ENCODE measurements at places on chromosomes 12 and 14.

- DNase-seq = no peak
These were observed 2.9 kb upstream of the RTL1 start for GRCh38 chr14:100906420-100906819.

- no peak for DNase-seq
These were observed 90.7 kb downstream of the PPFIA2 start for GRCh38 chr12:81668475-81668874.

DNA sequence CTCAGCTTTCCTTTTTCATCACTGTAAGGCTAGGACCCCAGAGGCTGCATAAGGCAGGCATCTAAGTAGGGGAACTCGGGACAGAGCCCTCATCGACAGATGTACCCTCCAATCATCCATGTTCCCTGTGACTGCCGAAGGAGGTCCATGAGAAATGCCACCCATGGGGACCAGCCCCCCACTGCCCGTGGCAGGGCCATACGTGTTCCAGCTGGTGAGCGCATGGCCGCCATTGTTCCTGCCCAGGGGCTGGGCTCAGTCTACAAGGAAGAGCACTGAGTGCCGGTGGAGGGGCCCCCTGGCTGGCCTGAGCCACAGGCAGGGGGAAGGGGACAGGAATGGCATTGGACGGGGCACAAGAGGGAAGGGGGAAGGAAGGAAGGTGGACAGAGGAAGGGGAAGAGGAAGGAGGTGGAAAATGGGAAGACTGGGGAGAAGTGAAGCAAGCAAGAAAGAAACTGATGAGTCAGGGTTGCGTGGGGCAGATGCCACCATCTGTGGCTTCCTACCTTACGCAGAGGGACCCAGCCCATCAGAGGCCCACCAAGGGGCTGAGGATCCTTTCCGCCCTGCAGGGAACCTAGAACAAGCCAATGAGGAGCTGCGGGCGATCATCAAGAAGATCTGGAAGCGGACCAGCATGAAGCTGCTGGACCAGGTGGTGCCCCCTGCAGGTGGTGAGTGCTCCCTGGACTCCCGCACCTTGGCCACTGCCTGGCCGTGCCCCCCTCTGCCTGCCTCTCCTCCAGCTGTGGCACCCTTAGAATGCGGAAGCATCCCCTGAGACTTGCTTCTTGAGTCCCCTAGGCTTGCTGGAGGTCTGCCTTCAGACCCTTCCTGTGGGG, 120.6 kb upstream of the FKBP4 start:
- no peak for DNase-seq

- DNase-seq = no peak
These were observed 188.0 kb upstream of the PELI2 start for GRCh38 chr14:55930016-55930784.

- no peak for DNase-seq
These were observed 70.7 kb downstream of the PTPRO start for GRCh38 chr12:15393037-15393436.

- no peak for DNase-seq
These were observed 192.8 kb downstream of the ANO6 start for GRCh38 chr12:45408729-45409114.

DNA sequence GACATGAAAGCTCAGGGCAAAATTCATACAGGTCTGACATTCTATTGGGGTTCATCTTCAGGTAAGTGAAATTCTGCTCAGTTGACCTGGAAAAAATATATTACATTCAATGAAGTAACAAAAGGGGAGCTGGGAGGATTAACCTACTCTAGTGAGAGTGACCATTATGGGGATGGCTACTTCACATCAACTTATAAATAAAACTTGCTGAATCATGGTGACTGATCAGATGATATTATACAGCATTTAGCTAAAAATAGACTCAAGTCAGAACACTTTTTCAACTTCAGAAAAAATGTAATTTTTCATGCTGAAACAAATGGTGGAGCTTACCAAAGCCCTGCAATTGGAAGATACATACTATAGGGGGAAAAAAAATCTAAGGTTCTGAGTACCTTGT, 800.2 kb downstream of the FSCB start:
- DNase-seq = no peak

DNA sequence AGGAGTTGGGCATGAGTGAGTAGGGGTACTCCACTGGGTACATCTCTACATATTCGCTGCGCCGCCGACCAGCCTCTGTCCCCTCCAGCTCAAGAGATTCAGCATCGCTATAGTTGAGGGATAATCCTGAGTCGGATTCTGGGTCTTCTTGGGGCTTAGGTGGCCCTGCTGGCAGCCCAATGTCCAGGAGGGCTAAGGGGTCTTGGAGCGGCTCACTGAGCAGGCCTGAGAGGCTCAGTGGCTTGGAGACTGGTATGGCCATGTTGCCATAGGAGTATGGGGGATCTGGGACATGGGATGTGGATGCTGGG, 7.9 kb downstream of the NFE2 start:
- no peak for DNase-seq

GRCh38 chr14:89779707-89780106, 174.8 kb downstream of the EFCAB11 start:
- no peak for DNase-seq

DNA sequence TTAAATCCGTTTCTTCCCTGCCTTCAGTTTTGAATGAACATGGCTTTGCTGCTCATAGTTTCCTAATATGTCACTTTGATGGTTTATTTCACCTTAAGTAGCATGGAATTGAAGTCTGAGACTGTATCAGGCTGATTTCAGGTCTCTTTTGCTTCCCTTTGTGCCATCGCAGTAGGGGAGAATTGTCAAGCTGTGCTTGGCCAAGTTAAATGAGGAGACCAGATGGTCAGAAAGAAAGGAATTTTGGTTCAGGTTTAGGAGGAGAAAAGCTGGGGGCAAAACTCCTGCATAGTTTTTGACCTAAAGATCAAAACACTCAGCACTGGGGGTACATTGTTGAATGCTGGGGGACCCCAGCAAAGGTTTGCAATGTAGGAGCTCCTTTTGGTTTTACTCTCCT, 398.4 kb downstream of the NUAK1 start:
- no peak for DNase-seq

DNA sequence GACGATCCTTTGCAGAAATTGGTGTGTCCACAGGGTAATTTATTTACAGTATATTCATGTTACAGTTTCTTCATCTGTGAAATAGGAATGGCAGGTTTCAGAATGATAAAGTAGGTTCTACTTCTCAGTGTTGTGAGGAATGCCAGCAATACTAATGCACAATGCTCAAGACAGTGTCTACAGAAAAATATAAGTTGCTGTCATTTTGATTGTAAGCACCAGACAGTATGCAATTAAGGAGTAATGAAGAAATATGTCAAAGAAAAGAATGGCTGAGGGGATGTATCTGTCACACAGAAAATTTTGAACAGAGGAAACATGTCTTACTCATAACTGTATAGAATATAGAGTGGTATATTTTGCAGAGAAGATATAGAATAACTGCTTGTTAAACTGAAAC, 525.4 kb downstream of the GALC start:
- DNase-seq = no peak

- no peak for DNase-seq
These were observed 896.0 kb downstream of the GALC start for GRCh38 chr14:87097015-87097414.

GRCh38 chr12:32587581-32588495, 91.3 kb upstream of the DNM1L start:
- DNase-seq = no peak

- DNase-seq = no peak
These were observed 271.4 kb downstream of the DUSP6 start for GRCh38 chr12:89080793-89081465.

GRCh38 chr12:66041651-66042363, 88.7 kb downstream of the LLPH start:
- DNase-seq = no peak

DNA sequence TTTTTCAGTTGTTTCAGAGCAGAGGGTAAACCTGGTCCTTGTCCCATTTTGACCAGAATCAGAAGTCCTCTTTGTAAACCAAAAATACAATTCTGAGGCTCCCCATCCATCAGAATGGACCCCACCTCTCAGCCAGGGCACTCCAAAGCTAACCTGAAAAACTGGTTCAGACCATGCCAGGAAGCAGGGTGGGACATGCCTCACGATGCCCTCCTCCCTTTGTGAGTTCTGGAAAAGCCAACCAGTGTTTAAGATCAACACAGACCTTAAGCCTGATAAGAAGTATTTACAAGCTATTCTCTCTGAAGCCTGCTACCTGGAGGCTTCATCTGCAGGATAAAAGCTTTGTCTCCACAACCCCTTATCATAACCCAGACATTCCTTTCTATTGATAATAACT, 35.4 kb downstream of the TNFAIP2 start:
- no peak for DNase-seq

GRCh38 chr12:28539691-28540323, 349.6 kb downstream of the CCDC91 start:
- no peak for DNase-seq

- DNase-seq = no peak
These were observed 84.5 kb downstream of the MDGA2 start for GRCh38 chr14:47590767-47591495.
